ENCODE measurements at places on chromosomes 5 and 9.

DNA sequence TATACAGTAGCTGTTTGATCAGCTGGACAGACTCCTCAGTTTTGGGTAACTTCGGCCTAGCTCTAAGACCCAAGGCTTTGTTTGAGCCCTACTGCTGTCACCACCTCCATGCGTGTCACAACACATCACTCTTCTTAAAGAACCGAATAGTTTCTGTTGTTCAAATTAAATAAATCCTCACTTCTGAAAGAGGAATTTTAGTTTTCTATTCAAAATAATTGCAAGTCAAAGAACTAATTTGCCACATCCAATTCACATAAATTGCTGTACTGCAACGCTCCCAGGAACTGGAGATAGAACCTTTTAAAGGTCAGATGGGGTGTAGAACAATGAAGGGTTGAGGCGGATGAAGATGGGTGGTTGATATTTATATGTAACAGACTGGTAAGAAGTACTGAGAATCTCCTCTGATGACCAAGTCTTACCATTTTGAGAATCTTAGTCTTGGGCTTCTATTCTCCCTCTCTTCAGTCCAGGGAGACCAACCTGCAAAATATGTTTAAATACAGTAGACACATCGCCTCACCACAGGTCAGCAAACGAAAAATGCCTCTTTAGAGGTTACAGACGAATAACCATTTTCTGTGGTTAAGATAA is 1.6 kb downstream of the NREP start:
- DNase-seq, result no peak

- no peak for DNase-seq
These were observed 172.8 kb upstream of the PITX1 start for GRCh38 chr5:135206862-135207261.

- DNase-seq, result no peak
These were observed 9.5 kb downstream of the LHFPL2 start for GRCh38 chr5:78638973-78639669.

- DNase-seq, result no peak
These were observed 40.0 kb upstream of the SLC44A1 start for GRCh38 chr9:105204416-105204815.

GRCh38 chr9:110579034-110579861 is at the start of gene SVEP1:
TSS of gene SVEP1 (minus strand) at chr9:110579741. CDS start at chr9:110579543, 198 bp downstream.
- DNase-seq, result peak; percentile 55

GRCh38 chr5:112574536-112574935 is 155.5 kb upstream of the EPB41L4A start:
- DNase-seq, result no peak

GRCh38 chr5:10102706-10103497 is 146.8 kb downstream of the ATPSCKMT start:
- DNase-seq, result no peak

- DNase-seq, result no peak
These were observed 338 bp downstream of the ABHD17B start for GRCh38 chr9:71910650-71911060.

DNA sequence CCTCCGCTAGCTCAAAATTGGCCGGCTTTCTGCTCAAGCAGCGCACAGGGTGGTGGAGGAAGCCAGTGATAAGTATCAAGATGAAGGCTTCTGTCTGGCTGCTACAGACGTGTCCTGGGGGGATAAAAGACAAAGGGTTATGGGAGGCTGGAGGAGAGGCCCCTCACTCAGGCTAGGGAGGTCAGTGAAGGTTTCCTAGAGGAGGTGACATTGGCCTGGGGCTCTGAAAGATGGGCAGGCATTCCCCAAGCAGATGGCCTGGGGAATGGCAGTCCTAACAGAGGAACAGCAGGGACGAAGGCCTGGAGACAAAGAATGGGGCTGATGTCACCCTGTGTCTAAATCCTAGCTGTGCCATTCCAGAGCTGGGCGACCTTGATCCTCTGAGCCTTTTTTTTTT is 32.3 kb downstream of the OLFML2A start:
- DNase-seq, result no peak

- no peak for DNase-seq
These were observed 154.1 kb downstream of the ARHGAP26 start for GRCh38 chr5:142924135-142924883.

DNA sequence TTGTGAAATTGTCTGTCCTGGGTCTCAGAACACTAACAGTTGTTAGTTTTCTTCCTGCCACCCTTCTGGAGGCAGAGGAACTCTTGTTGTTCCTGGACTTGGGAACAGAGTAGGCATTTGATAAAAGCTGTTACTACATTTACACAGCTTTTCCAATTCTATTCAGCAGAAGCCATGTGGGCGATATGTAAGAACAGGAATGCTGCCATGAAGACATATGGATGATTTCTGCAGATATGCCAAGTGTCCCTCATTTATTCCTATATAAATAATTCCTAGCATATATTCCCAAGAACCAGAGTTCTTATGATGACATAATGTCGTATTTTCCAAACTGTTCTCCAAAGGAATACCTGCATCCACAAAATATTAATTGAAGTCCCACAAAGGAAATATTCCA is 135.9 kb upstream of the DAB2 start:
- no peak for DNase-seq

- peak; percentile 75 for DNase-seq
These were observed 53.4 kb downstream of the ROR2 start for GRCh38 chr9:91896513-91897121.

GRCh38 chr5:76202182-76202581 is 119.0 kb downstream of the SV2C start:
- no peak for DNase-seq

DNA sequence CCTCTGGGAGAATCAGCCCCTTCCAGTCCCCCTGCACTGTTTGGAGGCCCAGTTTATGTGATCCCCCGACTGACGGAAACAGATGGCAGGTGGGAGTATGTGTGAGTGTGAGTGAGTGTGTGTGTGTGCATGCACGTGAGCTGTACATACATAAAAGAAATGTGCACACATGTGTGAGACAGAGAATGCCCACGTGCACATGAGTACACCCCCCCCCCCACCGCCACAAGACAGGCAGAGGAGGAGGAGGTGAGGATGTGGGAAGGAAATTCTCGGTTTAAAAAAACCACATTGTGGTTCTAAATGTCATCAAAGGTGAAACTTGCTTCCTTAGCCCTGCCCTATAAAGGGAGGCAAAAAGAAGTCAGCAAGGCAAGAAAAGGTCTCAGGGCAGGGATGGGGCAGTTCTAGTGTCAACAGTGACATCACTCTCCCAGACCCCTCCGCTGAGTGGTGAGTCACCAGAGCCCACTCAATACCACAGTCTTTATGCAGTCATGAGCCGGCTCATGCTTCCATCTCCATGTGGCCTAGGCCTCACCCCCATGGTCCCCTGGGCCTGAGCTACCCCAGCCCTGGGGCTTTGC is 79.2 kb upstream of the HSPA9 start:
- no peak for DNase-seq

- DNase-seq, result no peak
These were observed 181.3 kb upstream of the IL12B start for GRCh38 chr5:159511570-159511969.

DNA sequence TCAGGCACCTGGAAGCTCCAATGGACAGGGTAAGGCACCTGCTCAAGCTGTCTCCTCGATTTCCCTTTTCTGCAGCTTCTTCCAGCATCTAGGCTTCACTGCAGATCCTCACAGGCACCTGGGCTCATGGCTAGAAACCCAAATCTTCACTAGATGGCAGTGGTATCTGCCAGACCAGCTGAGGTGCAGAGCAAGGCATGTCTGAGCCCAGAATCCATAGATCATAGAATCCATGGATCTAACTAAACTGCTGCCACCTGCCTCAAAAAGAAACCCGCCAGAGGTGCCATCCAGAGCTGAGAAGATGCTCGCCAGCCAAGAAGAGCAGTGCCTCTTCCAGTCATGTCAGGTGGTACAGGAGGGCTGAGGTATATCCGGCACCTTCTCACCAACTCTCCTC is 6.9 kb downstream of the SHC3 start:
- no peak for DNase-seq

DNA sequence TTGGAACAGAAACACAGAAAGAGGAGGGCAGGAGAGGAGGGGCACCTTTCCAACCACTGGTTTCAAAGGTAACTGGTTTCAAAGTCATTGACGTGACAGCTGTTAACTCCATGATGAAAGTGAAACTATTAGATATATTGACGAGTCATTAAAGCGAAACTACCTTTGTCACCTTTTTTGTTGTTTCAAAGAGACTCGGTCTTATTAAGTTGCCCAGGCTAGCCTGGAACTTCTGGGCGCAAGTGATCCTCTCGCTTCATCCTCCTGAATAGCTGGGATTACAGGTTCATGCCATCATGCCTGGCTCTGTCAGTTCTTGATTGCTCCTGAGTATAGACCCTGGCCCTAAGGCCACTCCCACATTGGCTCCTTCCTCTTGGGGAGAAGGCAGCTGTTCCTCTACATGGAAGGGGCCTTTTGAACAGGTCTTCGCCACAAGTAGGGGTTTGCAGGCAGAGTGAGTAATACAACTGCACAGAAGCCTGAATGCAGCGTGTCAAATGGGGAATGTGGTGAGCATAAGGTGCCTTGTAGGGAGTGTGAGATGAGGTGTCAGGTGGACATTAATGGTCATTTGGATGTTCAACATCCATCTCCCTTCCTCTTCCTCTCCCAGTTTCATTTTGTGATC is 3.4 kb upstream of the F12 start:
- DNase-seq, result no peak

GRCh38 chr5:132429463-132430440 is 60.2 kb downstream of the SLC22A5 start:
- DNase-seq, result no peak

DNA sequence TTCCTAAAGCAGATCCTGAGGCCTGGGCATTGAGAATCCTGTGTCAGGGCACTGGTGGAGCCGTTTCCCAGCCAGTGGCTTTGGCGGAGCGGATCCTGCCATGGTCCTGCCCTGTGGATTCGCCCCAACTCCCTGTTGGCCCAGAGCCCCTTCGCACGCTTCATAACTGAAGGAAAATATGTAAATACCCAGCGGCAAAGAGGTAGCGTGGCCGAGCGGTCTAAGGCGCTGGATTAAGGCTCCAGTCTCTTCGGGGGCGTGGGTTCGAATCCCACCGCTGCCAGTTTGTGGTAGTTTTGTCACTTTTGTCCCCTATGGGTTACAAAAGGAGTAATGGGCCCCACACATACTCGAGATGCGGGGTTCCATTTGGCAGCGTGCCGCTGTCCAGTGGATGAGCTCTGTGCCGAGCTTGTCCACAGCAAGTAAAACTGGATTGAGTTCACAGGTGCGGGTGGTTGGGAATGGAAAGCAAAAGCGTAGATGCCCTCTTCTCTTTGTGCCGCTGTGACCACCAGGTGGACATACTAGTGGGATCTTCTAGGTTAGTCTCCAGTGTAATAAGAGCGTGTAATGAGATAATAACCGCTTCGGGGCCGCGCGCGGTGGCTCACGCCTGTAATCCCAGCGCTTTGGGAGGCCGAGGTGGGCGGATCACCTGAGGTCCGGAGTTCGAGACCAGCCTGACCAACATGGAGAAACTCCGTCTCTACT is 17.3 kb downstream of the TRIM7 start:
- DNase-seq, result peak; percentile 79

DNA sequence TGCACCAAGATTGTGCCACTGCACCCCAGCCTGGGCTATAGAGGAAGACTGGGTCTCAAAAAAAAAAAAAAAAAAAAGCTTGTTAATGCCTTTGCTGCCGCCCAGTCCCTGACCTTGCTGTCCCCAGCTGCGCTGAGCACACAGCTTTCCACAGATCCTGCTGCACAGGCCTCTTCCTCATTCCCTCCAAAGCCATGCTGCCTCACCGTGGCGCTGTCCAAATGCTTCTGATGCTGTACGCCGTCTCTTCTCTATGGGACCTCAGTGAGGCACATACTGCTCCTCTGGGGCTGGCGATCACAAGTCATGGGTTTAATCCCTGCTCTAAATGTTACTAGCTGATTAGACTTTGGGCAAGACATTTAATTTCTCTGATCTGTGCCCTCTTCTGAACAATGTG is 234.1 kb downstream of the FBXL7 start:
- no peak for DNase-seq

- no peak for DNase-seq
These were observed 8.5 kb downstream of the RGMB start for GRCh38 chr5:98781964-98782363.

- DNase-seq, result no peak
These were observed 238.5 kb downstream of the KIF4B start for GRCh38 chr5:155252025-155252424.

DNA sequence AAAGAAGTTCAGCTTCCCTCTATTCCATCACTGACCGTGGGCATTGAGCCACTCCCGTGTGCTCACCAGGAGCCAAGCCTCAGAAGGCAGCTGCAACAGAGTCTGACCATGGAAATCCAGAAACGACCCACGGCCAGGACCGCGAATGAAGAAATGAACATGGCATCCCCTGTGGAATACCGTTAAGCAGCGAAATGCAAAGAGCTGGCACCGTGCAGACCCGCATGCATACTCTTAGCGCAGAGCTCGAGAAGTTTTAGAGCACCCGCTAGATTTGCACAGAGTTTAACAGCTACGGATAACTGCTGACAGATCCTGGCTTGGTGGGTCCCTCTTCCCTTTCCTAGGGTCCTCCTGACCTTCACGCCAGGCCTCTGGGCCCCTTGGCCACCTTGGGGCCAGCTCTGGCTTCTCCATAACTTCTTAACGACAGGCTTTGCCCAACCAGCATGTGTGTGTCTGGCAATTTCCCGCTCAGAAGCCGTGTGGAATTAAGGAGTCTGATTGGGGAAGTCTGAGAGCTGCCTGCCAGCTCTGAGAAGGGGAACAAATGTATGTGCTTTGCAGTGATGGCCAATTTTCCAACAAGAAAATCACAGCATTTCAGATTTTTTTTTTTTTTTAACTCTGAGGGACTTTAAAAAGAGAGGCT is 75.3 kb upstream of the COL5A1 start:
- DNase-seq, result no peak

GRCh38 chr5:94618029-94618492 is 343 bp downstream of the KIAA0825 start:
- DNase-seq, result peak; percentile 79

- DNase-seq, result no peak
These were observed 418.0 kb downstream of the PLK2 start for GRCh38 chr5:58041884-58042283.

DNA sequence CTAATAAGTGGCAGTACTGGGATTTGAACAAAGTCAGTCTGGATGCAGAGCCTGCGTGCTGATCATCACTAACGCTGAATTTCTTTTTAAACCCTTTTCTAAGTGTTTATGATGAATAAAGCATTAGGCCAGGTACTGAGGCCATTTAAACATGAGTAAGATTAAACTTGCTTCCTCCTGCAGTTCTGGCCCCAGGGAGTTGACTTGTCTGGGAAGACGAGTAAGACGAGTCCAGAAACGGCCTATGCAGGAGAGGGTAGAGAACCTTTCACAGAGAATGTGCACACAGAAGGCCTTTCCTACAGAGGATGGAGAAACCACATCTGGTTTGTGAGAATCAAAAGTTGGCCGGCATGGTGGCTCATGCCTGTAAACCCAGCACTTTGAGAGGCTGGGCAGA is 42.9 kb downstream of the SPRY4 start:
- DNase-seq, result no peak

Measured in pancreas (tissue), 10 donors.